ENCODE measurements at places on chromosomes 16 and 17.

- no peak for DNase-seq
Observed at GRCh38 chr16:73048292-73049080, 558 bp upstream of the ZFHX3 start.

DNA sequence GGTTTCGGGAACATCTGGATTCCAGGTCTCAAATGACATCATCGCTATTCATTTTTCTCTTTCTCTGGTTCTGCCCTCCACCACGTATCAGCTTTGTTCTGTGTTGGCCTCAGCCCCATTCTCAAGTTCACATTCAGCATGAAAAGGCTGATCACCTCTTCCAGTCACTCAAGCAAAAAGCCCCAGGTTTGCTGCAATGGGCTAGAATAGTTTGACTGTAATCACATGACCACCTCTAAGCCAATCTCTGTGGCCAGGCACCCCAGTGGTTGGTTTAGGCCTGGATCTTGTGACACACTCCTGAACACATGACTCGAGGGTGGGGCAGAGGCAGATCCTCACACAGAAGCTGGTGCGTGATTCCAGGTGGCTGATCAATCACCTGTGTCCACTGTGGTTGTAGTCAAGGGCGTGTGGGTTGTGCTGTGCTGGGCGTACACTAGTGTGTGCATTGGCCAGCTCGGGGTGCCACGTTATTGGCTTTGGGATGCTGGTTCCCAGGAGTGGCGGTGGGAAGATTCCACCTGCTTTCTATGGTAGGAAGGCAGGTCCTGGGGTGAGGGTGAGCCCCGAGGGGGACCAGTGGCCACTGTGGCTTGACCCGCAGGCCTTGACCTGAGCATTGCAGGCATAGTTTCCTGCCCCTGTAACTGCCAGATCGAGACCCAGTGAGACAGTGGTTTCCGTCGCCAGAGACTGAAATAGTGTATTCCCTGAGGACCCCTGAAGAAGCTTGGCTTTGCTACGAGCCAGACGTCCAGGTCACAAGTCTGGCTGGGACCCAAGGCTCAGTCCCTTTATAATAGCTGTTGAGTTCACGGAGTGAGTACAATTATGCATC is 12.0 kb downstream of the EEF2K start:
- DNase-seq, result no peak

DNA sequence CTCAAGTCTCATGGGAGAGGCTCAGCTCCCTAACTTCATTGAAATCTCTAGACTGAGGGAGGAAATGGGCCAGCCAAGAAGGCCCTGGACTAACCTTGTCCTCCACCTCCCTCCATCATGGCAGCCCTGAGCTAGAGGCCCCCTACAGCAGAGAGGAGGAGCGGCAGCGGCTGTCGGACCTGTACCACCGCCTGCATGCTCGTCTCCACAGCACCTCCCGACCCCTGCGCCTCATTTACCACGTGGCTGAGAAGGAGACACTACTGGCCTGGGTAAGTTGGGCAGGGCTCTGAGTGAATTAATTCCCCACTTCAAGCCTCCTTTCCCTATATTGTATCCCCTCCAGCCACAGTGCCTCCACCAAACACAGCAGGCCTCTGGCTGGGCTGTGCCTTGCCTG is 3.8 kb upstream of the SYCE1L start:
- DNase-seq, result no peak

- no peak for DNase-seq
Observed at GRCh38 chr16:89545831-89546574, 14.5 kb upstream of the RPL13 start.

- DNase-seq, result no peak
Observed at GRCh38 chr16:7278636-7279035, 54.0 kb upstream of the RBFOX1 start.

GRCh38 chr17:64491034-64491860 is 5.6 kb downstream of the POLG2 start:
- peak; percentile 63 for DNase-seq

- DNase-seq, result no peak
Observed at GRCh38 chr16:15682105-15682570, 32.1 kb downstream of the NDE1 start.

GRCh38 chr16:27436921-27437650 is 35.1 kb downstream of the IL21R start:
- no peak for DNase-seq

DNA sequence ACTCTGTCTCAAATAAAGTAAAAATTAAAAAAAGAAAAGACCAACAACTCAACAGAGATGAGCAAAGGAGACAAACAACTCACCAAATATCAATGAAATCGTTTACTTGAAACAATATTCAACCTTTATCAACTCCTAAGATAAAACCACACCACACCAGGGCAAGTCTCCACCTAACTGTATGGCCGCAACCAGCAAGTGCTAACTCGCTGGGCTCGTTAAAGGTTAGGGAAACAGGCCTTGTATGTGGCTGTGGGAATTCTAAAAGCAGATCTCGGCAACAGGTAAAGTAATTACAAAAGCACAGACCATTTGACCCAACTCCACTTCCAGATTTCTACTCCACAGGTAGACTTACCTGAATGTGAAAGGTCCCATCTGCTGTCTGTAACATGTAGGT is 9.3 kb downstream of the ZCCHC14 start:
- DNase-seq, result no peak

DNA sequence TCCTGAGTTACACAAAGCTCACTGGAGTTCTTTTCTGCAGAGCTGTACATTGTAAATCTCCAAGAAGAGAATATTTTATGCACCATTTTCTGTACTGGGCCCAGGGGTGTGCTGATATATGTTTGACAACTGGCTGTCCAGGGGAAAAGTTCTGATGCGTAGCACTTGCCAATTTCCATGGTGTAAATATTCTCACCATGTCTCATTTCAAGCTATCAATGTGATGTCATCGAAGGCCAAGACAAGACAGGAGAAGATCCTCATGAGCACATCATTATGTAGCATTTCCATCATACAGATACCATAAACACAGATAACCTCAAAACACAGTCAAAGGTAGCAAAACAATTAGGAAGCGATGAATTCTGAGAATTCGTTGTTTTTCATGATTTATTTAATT is 18.9 kb downstream of the CDH5 start:
- DNase-seq, result no peak

- DNase-seq, result no peak
Observed at GRCh38 chr17:18905226-18905625, 46.7 kb upstream of the SLC5A10 start.

GRCh38 chr17:8175795-8176196 is 384 bp downstream of the TMEM107 start:
- DNase-seq, result peak; percentile 30

DNA sequence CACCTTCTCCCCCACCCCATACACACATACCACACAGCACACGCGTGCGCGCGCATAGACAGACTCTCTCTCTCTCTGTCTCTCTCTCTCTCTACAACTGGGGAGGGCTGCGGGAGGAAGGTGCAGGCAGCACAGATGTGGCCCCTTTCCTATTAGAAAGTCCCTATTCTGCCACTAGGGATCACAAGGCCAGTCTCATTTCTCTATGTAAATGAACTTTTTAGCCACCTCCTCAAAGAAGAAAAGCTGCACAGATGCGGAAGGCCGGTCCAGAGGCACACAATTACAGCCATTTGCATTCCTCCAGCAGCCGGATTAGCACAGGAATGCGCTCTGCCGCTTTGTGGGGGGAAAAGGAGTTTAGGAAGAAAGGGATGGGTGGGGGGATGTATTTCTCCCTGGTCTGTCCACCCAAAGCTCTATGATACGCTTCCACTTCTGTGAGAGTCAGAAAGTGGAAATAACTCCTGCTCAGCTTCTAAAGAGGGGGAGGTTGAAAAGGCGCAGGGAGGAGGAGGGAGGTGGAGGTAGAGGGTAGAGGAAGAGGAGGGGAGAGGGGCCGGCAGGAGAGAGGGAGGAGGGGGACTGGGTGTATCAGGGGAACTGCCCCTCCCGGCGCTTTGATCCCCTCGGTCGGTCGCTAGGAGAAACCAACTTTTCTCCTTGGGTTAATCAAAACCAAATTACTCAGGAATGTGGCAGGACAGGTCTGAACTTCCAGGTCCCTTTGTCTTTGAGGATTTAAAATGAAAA is 11.7 kb downstream of the ZFHX3 start:
- no peak for DNase-seq

DNA sequence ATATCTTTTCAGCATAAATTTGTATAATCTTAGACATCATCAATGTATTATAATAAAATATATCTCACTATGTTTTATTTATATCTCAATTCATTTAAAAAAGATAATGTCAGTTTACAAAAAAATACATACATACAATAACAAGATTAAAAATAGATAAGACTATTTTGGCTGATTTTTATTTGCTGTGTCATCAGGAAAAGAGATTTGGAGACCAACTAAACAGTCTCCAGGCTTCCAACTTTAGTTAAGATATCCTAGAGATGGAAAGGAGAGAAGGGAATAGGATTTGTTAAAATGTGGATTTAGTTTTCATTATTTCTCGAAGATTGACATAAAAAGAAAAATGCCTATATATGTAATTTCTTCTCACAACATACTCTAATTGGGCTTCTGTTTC is 433.8 kb upstream of the TOM1L1 start:
- DNase-seq, result no peak

DNA sequence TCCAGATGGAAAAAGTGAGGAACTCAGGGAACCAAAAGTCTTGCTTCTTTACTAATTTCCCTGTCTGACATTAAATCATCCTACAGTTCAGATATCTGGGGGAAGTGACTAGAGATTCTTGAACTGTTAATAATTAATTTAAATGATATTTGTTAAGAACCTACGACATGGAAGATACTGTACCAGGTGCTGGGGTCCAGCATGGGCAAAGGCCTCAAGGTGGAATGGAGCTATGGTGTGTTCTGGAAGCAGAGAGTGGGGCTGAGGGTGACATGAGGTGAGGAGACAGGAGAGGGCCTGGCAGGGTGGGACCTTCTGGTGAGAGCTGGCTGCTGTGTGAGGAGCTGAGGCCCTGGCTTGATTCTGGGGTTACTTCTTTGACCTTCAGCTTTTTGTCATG is 6.0 kb upstream of the CCL2 start:
- no peak for DNase-seq

DNA sequence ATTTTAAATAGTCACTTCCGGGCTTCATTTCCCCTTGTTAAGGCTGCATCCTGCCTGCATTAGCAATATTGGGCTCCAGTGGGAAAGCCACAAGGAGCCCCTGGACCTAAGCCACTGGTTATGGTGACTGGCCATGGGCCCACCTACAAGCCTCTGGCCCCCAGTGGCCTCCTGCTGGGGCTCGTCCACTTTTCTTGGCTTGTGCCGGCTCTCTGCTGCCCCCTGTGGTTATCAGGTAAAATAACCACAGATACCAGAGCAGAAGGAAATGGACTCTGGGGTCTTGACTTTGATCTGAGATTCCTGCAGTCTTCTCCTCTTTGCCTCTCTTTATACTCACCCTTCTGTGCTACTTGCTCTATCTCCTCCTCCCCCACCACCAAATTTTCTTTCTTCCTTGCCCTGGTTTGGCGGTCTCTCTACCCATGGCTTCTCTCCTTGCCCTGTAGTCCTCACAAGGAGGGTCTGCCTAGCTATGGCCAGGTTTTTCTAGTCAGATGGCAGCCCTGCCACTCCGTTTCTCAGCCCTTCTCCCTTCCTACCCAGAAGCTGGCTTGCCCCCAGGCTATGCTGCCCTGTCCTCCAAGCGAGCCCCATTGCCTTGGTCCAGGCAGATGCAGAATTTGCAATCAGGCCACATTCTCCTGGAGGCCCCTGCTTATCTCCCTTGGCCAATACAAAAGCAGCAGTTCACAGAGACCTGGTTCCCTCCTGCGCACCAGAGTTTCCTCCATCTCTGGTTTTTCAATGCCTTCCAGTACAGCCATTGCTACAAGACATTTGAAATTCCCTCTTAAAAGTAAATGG is 82.9 kb upstream of the RCVRN start:
- DNase-seq, result peak; percentile 39

DNA sequence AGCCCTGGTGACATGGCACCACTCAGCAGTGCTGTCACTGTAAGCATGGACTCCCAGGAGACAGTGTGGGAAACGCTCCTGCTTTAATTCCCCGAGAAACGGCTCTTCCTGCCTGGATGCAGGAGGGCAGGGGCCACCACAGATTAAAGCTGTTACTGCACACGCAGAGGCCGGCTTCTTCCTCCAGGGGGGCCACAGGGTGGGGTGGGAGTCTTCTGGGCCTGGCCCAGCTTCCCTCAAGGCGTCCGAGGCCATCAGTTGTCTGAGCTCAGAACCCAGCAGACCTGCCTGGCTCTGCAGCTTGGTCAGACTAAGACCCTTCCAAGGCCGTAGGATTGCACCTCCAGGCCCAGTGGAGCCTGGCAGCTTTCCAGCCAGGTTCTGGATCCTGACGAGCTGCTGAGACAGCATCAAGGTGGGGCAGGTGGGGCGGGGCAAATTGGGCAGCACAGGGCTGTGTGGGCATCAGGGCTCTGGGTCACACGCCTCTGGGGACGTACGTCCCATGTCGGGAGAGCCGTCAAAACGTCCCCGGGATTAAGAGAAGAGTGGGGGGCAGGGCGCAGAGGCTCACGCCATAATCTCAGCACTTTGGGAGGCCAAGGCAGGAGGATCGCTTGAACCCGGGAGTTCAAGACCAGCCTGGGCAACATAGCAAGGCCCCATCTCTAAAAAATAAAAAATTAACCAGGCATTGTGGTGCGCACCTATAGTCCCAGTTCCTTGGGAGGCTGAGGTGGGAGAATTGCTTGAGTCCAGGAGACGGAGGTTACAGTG is 5.0 kb upstream of the CAPN15 start:
- DNase-seq, result no peak

DNA sequence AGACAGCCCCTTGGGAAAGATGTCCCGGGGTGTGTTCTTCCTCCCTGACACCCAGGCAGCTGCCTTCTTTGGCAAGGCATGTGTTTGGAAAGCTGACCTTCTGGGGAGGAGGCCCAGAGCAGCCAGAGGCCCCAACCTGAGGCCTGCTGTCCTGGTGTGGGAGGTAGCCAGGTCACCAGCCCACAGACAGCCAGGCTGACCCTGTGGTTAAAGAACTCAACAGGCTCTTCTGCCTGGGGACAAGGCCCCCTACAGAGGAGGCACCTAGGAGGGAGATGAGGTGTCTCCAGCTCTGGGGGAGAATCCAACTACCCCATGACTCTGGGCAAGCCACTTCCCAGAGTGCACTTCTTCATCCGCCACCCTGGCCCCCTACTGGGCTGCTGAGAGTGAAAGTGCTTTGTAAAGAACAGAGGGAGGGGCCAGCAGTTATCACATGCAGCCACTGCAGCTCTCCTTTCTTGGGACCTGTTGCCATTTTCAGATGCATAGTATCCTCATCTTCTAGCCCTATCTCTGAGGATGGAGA is 13.1 kb upstream of the SREBF1 start:
- peak; percentile 79 for DNase-seq

GRCh38 chr17:39927929-39928857 is 661 bp downstream of the LRRC3C start:
- DNase-seq, result no peak

- no peak for DNase-seq
Observed at GRCh38 chr17:76219670-76220383, 20.5 kb downstream of the RNF157 start.

- DNase-seq, result no peak
Observed at GRCh38 chr17:29059281-29059680, 16.3 kb downstream of the PIPOX start.

- DNase-seq, result no peak
Observed at GRCh38 chr17:2122641-2123302, 67.9 kb downstream of the HIC1 start.

GRCh38 chr17:57296231-57296630 is 39.9 kb downstream of the MSI2 start:
- DNase-seq, result no peak

Measured in DND-41 (cell line).